C1 segment of cervical spinal cord (tissue), 14 donors: ENCODE measurements at places on chromosomes 16 and 17.

DNA sequence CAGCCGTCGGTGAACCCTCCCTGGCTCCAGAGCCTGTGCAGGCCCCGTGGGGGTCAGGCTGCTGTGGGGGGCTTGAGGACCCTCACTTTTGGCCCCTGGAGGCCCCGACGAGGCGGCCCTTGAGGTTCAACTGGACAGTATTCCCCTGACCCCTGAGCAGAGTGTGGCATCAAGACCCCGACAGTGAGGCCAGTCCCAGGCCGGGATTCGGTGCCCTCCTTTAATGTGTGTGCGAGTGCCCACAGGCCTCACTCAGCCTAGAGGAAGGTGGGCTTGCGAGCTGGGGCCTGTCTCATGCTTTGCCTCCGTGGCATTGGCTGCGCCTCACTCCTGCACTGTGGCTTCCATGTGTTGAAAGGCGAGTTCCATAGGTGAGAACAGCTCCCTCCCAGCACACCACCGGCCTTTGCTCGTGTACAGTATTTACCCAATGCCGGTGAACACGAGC is 94.5 kb downstream of the METRNL start:
- no peak for DNase-seq

GRCh38 chr17:44568945-44569858 is 11.9 kb downstream of the FZD2 start:
- DNase-seq = no peak

DNA sequence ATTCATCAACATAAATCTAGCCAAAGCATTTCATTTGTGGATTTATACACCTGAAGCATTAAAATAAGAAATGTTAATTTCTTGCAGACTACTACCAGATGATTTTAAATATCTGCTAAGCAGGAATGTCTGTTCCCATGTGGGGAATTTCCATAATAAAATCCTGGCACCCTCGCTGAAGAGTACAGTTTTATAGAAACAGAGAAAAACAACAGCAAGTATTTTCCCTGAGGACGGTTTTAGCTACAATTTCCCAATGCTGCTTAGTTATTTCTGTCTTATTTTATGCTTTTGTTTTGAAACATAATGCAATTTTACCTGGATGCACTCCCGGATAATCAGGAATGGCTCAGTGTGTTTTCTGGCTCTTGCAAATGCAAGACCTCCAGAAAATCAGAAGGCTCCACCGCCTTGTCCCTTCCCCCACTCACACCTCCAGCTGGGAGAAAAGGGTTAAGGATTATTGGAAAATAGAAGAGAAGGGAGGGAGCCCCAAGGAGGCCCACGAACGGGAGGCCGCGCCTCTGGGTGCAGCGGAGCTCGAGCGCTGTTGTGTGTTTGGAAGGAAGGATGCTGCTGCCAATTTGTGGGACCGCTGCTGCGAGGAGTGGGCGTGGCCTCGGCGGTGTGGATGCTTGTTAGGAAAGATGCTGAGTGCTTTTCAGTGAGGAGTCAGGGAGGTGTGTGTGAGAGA is at the start of gene CNTNAP4:
TSS of gene CNTNAP4 (plus strand) at position 657 of the 694 bp plus-strand sequence. CDS start 262 bp downstream, outside the sequence.
- DNase-seq = peak; percentile 57

DNA sequence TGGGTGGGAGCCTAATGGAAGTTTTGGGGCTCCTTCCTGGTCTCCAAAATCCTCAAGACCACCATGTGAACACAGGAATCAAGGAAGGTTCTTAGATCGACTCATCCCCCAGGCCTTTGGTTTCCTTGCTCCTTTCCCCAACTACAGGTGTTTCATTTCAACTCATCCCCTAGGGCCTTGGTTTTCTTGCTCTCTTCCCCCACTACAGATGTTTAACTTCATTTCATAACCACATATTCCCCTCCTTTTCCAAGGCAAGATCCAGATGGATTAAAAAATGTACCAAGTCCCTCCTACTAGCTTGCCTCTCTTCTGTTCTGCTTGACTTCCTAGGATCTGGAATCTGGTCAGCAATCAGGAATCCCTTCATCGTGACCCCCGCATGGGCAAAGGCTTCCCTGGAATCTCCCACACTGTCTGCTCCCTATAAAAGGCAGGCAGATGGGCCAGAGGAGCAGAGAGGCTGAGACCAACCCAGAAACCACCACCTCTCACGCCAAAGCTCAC is at the start of gene CCL11:
TSS of gene CCL11 (plus strand) at position 457 of the 507 bp plus-strand sequence. CDS start 67 bp downstream, outside the sequence.
- DNase-seq = no peak
